Fibroblast of villous mesenchyme (primary cell): ENCODE measurements at places on chromosomes 12 and 14. TPM values are rescaled to one million over a fixed set of nuclear protein-coding genes. Genes with fewer than 3 reads are reported as not detected.

DNA sequence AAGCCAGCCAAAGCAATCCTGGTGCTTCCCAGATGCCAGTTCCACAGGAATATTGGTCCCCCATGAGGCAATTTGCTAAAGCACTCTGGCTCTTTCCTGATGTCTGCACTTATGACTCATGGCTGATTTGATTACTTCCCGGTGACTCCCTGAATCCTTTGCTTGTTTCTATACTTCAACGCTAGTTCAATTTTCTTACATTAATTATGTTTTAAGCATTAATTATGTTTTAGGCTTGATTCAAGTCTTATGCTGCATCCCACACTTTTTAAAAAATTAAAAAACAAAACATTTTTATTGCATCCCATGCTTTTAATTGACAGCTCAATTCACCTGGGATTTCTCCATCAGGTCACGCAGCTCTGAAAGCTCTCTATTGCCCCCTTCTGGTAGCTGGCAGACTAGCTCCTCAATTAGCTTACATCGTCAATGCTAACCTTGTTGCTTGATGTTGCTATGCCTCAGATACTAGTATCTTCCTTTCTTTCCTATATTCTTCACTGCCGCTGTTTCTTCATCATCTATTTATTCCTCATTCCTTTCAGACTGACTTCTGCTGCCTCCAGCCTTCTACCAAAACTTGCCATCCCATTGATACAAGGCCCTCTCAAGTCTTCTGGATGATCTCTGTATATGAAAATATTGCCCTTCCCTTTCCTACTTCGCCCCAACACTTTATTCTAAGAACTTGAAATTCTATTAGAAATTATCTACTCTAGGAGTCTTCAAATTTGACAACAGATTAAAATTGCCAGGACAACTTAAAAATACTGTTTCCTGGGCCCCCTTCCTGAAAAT is 32.0 kb downstream of the TSHR start:
- peak; percentile 77 for DNase-seq

- no peak for DNase-seq
Observed at GRCh38 chr12:4975574-4975973, 65.9 kb downstream of the KCNA1 start.

GRCh38 chr12:83505586-83505985 is 818.9 kb downstream of the TMTC2 start:
- no peak for DNase-seq

DNA sequence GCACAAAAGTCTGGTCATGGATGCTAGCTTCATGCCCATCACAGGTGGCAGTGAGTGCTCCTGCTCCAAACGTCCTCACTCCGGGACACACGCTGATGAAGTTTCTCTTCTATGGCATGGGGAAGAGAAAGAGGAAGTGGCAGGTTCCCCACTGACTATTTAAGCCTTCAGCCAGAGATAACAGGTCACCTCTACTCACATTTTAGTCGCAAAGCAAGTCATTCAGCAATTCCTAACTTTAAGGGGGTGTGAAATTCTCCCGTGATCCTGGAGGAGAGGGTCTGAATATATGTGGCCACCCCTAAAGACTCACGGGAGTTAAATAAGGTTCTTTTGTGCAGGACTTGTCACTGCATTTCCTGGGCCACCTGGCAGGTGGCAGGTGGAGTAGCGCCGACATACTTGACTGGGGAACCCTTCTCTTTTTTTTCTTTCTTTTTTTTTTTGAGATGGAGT is 18.8 kb upstream of the RCOR1 start:
- no peak for DNase-seq

DNA sequence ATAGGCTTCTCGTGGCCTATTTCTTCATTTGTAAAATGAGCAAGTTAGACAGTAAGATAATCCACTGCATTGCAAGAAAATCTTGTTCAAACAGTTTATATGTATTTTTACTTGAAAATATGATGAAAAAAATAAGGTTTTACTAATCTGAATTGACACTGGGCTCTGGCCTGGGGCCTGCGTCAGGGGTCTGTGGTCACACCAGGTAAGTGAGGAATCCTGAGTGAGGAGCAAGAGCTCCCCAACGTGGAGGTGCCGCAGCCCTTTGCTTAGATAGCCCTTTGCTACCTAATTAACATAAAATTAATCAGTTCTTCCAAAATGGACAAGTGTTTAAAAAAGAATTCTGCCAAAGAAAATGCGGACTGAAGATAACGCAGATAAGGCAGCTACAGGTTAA is 39.1 kb upstream of the STAB2 start:
- DNase-seq: no peak

DNA sequence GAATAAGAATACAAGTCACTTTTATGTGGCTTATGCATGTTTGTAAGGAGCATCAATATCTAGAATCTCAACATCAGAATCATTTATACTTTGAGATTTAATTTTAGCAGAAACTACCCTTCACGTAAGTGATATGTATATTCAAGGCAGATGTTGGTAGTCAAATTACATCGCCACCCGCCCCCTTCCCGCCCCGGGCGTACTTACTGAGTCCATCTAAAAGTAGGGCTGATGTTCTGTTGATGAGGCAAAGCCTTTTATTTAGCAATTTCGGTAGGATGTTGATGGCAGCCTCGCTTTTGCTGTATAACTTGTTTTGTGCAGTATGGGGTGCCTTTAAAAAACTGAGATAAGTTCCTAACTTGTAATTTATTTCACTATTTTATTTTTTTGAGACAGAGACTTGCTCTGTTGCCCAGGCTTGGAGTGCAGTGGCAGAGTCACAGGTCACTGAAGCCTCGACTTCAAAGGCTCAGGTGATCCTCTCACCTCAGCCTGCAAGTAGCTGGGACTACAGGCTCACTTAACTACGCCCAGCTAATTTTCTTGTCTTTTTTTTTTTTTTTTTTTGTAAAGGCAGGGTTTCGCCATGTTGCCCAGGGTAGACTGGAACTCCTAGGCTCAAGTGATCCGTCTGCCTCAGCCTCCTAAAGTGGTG is 30.8 kb downstream of the KTN1 start:
- DNase-seq: no peak

GRCh38 chr12:113056631-113057488 is at the start of gene DTX1:
DTX1 (plus strand) TSS chr12:113056730; CDS start chr12:113058193, 1,463 bp downstream.
- DNase-seq: no peak

DNA sequence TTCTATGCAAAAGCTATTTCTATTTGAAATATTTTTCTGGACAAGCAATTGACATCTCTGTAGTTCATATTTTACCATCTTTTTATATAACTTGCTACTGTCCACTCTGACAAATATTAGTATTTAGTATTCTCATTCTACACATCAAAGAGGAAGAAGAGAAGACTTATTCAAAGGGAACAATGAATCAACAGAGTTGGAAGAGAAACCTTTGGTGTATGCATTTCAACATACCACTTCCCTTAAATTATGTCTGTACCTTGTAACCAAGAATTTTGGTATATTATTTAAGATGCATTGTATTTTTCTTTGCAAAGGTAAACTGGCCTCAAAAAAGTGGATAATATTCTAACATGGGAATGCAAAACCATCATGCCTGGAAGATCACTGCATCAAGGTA is 72.1 kb upstream of the DUSP6 start:
- DNase-seq: no peak

GRCh38 chr14:33945210-33946088 is 5.4 kb downstream of the EGLN3 start:
- no peak for DNase-seq

- no peak for DNase-seq
Observed at GRCh38 chr12:124884587-124885438, 21.1 kb upstream of the SCARB1 start.

DNA sequence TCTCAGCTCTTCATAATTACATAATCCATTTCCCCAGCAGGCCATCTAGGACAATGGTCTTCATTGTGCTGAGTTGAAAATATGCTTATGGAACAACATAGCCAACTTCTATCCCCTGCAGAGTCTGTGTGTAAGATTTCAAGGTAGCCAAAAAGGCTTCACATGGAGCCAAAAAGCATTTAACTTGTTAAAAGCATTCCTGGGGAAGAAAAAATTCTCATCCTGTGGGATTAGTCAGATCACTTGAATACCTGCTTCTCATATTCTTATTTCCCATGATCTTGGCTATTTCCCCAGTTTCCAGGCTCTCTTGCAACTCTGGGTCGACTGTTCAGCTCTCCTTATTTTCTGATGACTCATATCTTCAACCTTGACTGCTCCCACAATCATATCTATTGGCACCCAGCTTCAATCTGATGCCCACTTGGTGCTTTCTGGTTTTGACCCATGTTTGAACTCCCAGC is 178.9 kb downstream of the KLHL28 start:
- peak; percentile 5 for DNase-seq

DNA sequence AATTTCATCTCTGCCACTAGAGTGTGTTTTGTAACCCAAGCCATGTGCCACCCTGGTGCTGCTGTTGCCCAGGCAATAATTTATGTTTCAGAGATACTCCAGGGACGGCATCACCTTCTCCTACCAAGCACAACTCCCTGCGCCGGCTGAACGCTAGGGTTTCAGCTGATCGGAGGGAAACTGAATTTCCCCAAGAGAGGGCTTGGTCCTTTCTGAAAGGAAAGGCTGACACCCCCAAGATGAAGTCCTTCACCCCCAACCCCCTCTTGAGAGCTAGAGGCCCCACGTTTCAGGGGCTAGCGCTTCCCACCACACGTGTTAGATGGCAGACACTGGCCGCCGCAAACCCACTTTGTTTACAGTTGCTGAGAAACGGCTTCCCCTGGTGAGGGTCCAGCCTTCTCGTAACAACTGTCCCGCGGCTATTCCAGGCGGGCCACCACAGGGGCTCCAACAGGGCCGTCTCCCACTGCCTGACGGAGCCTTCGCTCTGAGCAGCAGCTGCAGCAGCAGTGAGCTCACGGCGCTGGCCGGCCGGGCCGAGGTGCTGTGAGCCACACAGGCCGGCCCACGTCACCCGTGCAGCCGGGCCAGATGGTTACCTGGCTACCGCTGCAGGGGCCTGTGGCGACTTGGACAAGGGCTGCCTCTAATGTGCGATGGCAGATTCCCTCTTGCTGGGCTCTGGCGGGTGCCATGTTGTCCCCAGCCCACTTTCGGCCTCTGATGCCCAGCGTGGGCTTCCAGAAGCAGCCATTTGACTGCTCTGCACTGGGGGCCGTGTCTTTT is 66.4 kb downstream of the TESC start:
- DNase-seq: no peak

- peak; percentile 77 for DNase-seq
Observed at GRCh38 chr12:68890701-68891113, 42.3 kb downstream of the CPM start.

- no peak for DNase-seq
Observed at GRCh38 chr12:47602325-47602724, 103.5 kb downstream of the RPAP3 start.

- DNase-seq: no peak
Observed at GRCh38 chr12:130677957-130678558, 38.0 kb downstream of the RIMBP2 start.

The TNFAIP2 gene
- 122 and 240 TPM in 2 replicates for total RNA-seq

The ACSS3 gene
- total RNA-seq: 20.3 and 26.8 TPM in 2 replicates

The TAS2R20 gene
- 5.2 and 5.5 TPM in 2 replicates for total RNA-seq

The FOXN4 gene
- not detected in 2 replicates for total RNA-seq
